ENCODE measurements at places on chromosomes 6 and 20.

GRCh38 chr6:3644739-3645012 lies 106.8 kb downstream of the PXDC1 start:
- no peak for DNase-seq

- DNase-seq = no peak
Observed at GRCh38 chr6:157096105-157096504, 227.2 kb downstream of the TMEM242 start.

- DNase-seq = no peak
Observed at GRCh38 chr6:36145495-36145894, 15.2 kb downstream of the MAPK13 start.

DNA sequence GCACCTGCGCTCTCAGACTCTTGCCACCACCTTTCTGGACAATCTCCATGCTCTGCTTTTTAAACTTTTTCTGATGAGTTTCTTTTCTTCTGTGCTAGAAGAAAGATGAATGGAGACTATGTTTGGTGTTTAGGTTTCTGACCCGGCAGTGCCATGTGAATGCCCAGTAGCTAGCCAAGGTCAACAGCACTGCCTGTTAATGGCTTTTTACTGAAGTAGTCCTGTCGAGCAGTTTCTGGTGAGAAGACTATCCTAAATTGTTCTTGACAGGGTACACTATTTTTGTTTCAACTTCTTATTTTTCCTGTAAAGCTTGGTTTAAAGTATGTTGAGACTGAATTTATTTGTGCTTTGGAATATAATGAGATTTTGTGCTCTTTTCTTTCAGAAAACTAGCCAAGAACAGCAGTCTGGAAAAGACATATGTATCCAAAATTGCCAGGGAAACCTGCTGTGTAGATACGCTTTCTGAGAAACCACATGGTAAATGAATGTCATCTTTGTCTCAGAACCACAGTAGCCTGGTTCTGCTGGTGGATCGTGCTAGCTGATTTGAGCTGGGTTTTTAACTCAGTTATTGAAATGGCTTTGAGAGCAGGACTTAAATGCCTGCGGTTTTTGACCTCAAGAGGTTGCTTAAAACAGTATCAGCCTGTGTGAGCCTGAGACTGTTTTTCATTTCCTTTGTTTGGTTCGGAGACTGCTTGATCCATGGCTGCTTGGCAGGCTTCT lies 48.1 kb downstream of the KCNS1 start:
- DNase-seq = peak; percentile 53

- peak; percentile 86 for DNase-seq
Observed at GRCh38 chr20:34604980-34605788, 46.7 kb downstream of the MAP1LC3A start.

DNA sequence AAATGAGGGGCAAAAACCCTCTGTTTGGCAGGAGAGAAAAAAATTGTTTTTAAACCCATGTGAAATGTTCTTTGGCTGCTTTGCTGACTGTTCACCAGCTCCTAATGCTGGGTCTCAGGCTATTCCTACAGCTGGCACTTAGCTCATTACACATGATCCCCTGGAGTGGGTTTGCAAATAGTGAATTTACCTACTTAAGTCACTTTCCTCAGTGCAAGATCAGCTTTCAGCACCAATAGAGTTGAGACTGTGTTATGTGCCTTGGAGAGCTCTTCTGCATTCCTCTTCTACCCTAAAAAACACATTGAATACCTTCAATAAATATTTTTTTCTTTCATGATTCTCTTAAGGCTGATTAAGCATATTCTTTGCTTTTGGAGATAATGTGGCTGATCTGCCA lies 58.4 kb upstream of the PRDM1 start:
- no peak for DNase-seq

DNA sequence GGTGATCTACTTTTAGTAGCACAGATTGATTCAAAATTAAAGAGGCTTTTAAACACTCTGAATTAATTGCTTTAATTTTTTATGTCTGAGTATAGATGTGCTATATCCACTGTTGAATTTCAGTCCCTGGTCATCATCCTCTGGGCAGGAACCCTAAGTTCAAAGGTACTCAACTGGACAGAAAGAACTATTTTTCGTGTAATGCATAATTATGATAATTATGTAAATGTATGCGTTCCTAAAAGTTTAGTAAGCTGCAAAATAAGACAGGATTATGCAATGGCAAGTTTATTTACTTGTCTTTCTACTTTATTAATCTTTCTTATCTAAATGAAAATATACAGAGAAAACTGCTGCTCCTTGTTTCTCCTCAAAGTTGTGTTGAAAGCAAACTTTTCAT lies 690.1 kb upstream of the MAN1A1 start:
- no peak for DNase-seq

- DNase-seq = peak; percentile 48
Observed at GRCh38 chr6:19472153-19472552, 365.0 kb upstream of the ID4 start.

- no peak for DNase-seq
Observed at GRCh38 chr6:130517444-130517931, 151.7 kb downstream of the TMEM200A start.

DNA sequence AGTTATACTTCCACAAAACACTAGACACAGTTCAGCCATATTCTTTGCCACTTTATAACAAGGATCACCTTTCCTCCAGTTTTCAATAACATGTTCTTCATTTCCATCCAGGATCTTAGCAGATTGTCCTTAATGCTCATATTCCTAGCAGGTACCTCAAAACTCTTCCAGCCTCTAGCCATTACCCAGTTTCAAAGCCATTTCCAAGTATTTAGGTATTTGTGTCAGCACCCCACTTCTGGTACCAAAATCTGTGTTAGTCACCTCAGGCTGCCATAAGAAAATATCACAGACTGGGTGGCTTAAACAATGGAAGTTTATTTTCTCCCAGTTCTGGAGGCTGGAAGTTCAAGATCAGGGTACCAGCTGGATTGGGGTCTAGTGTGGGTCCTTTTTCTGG lies 23.2 kb upstream of the SLC22A23 start:
- no peak for DNase-seq

GRCh38 chr6:33185190-33185589 lies 7.1 kb downstream of the COL11A2 start:
- no peak for DNase-seq

DNA sequence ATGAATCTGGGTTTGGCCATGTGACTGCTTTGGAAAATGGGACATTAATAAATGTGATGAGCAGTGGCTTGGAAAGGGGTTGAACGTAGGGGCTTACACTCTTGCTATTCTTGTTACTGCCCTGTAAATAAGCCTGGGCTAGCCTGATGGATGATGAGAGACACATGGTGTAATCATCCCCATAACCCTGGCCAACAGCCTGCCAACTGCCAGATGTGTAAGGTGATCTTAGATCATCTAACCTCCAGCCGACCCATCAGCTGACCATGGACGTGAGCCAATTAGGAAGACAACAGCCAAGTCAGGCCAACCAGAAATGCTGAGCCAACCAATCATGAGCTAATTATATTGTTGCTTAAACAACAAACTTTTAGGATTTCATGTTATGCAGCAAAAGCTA lies 25.2 kb downstream of the FBXO30 start:
- DNase-seq = peak; percentile 71

DNA sequence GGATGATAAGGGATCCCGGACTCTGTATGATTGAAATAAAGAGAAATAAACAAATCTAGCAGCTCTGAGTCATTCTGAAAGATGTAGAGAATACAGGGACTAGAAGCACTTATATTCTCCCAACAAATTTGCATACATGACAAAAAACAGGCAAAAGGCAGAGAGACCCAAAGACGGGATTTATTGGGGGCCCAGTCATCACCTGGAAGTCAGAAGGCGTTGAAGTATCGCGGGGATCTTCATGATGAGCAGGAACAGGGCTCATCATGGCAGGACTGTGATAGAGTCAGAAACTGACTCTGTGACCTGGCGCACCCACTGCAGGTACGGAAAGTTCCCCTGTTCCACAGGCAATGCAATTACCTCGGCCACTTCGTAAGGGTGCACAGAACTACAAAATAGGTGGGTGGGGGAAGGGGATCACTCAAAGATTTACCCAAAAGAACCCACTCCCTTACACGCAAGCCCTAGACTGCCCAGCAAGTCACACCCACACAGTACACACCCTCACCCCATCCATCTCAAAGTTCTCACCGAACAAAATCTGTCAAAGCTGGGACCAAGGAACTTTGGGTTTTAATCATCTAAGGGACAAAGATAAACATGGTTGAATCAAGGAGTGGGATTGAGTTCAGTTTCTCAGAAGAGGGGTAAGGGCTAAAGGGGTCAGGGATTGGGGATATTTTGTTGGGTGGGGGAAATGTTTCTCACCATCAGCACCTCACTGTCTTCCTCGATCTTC lies 1.4 kb downstream of the CUTA start:
- DNase-seq = peak; percentile 39

DNA sequence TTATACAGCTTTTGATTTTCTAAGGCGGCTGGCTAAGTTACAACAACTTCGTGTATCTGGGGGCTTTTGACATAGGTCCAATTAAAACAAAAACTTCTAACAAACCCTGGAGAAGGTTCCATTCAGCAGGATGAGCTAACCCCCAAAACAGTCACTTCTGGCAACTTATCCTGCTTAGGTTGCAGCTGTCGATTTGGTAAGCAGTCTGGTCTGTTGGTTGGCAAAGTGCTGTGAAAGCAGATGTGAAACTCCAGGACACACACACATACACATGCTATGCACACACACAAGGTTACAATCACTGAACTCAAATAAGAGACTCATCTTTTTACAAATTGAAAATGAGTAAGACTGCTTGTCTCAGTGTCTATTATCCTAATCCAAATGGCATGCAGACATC lies 119.0 kb upstream of the STMND1 start:
- peak; percentile 94 for DNase-seq

DNA sequence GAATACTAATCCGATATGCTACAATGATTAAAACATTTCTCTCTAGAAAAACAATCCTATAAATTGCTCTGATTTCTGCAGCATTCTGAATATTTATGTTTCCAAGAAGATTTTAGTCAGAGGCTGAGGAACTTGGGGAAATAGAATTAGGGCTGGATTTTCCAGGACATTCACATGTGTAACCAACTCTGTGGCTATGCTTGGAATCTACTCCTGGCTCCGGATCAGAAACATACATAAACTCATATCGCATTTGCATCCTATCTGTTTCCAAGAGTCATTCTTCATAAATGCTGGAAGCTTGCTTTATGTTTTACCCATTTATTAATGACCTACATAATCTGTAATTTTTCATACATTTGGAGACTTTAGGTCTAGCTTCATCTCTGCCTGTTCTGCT lies 459.9 kb upstream of the MARCKS start:
- peak; percentile 55 for DNase-seq

- DNase-seq = no peak
Observed at GRCh38 chr6:51717477-51717876, 369.9 kb downstream of the PKHD1 start.

DNA sequence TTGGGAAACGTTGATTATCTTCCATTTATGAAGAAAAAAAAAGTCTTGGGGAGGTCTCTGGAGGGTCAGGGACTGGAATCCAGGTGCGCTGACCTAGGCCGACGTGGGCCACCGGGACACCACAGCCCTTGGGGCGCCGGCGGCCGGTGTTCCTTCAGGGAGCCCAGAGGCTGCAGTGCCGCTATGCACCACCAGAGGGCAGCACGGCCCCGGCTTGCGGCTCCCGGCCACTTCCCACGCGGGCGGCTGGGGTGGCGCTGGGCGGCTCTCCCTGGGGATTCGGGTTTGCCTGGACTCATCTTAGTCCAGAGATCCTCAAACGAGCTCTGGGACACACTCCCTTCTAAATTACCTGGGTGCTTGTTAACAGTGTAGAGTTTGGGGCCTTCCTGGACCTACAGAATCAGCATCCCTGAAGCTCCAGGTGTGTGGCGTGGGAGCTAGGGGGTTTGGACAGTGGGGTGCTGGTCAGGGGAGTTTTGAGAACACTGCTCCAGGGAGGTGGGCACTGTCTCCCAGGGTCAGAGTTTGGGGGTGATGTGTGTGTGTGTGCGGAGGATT lies 23.0 kb upstream of the GTSF1L start:
- peak; percentile 42 for DNase-seq

DNA sequence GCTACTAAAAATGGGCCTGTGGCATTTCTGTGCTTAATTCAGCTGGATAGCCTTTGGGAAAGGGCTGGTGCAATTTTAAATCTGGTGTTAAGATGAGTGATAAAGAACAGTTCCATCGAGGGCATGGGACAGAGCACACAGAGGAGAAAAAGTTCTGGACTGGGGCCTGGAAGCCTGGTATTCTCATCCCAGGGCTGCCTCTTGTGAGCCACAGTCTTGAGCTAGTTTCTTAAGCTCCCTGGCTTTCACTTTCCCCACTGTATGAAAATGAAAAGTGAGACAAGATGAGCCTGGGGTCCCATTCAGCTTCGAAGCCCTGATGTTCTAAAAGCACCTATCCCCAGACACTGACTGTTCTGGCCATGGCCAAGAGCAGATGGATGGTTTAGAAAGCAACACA lies 14.3 kb upstream of the LAMA4 start:
- no peak for DNase-seq

DNA sequence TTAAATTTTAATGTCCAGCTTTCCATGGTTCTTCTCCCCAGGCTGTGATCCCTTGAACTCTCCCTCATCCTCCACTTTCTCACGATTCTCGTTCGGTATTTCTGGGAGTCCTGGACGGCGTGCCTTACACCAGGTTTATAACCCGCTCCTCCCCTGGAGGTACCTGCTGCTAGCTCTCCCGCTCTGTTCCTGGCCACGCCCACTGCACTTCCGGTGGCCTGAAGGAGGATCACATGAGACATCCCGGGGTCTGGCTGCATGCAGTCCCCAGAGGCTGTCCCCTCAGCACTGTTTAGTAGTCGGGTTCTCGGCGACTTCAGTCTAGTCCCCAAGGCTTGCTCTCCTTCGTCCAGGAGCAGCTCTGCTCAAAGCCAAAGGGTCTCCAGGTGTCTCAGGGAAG lies 28.4 kb upstream of the GCLC start:
- DNase-seq = no peak

GRCh38 chr6:45590226-45590625 lies 212.5 kb upstream of the SUPT3H start:
- DNase-seq = peak; percentile 72

- DNase-seq = no peak
Observed at GRCh38 chr6:158253248-158253647, 59.0 kb upstream of the TULP4 start.

DNA sequence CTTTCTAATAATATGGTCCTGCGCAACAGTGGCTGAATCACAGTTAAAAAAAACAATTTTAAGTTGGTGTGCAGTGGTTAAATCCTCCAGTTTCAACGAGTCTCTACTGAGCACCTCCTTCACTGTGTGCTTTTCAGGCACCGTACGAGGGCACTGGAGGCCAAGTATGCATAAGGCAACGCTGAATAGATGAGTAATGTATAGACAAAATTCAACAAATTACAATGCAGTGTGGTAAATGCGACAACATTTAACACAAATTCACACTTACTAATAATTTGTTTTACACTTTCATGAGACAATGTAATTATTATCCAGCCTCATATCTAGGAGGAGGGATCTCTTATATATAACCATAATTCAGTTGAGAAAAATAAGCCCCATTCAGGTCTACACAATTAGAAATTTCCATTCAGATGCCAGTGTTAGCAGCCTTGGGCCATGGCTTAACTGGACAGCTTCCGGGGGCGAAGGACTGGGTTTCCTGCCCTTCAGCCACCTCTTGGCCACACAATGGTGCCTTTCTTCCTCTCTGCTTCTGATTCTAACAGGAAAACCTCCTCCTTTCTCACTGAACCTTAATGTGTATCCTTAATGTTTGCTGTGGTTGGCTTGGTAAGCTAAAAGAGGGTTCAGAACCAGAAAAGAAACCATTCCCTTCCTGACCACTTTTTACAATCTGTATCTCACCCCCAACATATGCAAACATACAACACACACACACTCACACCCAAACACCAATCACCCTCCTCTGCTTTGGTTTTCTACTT lies 51.9 kb downstream of the B4GALT5 start:
- peak; percentile 28 for DNase-seq

- DNase-seq = no peak
Observed at GRCh38 chr20:57265997-57266290, 497 bp downstream of the BMP7 start.

- peak; percentile 92 for DNase-seq
Observed at GRCh38 chr20:46558511-46558959, 8.1 kb upstream of the OCSTAMP start.

Data from foreskin fibroblast (primary cell).